ENCODE measurements at places on chromosomes 4 and X.

GRCh38 chr4:101795704-101796103 lies 5.2 kb downstream of the BANK1 start:
- peaks cover 5% of the 10 kb centered on the region for H3K36me3 ChIP-seq
- no peak overlapping the region for H3K4me3 ChIP-seq
- H3K27me3 ChIP-seq = no peaks in the 10 kb centered on the region
- H3K27ac ChIP-seq = no peak overlapping the region

DNA sequence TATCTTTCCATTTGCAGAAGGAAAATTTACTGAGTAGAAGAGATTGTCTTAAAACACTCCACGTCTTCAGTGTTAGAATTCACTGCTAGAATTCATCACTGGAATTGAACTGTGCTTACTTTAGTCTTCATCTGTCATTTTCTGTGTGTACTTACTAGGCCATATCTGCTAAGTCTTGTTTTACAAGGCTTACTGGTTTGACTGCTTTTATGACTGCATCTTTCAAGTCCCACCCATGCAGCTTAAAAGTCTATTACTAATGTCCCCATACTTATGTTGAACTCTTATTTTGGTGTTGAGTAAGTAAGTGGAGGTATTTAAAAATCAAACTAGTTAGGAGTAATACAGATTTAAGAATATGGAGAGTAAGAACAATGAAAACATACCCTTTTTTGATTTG lies 14.6 kb downstream of the CLCN3 start:
- no peak for DNase-seq
- H3K4me3 ChIP-seq = no peak overlapping the region
- H3K36me3 ChIP-seq = peaks cover 12% of the 10 kb centered on the region
- H3K4me1 ChIP-seq = peaks cover 4% of the 10 kb centered on the region
- no peaks in the 10 kb centered on the region for H3K27me3 ChIP-seq
- no peak overlapping the region for H3K27ac ChIP-seq

DNA sequence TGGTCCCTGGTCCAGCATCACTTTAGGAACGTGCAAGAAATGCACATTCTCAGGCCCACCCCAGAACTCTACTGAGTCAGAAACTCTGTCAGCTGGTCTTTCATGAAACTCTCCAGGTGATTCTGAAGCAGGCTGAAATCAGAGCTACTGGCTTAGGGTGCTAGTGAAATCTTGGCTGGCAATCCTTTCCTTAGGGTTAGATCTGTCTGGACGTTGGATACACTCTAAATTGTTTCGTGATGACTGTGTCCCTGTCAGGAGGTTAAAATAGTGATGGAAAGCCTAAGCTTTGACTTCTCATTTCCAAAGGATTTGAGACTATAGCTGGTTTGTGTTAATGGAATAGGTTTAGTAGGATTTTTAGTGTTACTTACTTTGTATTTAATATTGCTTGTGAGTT lies 99.1 kb downstream of the ARHGAP10 start:
- DNase-seq = no peak
- H3K27me3 ChIP-seq = no peaks in the 10 kb centered on the region
- no peak overlapping the region for H3K4me3 ChIP-seq
- peaks cover 96% of the 10 kb centered on the region for H3K4me1 ChIP-seq
- peaks cover 28% of the 10 kb centered on the region for H3K36me3 ChIP-seq
- peak overlapping the region; percentile 98 for H3K27ac ChIP-seq

- no peak overlapping the region for H3K27ac ChIP-seq
- no peak for DNase-seq
- peaks cover 22% of the 10 kb centered on the region for H3K27me3 ChIP-seq
- H3K4me1 ChIP-seq = peaks cover 12% of the 10 kb centered on the region
- H3K4me3 ChIP-seq = no peak overlapping the region
Observed at GRCh38 chr4:177246641-177247584, 62.8 kb upstream of the NEIL3 start.

GRCh38 chr4:168538632-168539031 lies 41.8 kb downstream of the PALLD start:
- H3K4me1 ChIP-seq = peaks cover 39% of the 10 kb centered on the region
- no peaks in the 10 kb centered on the region for H3K36me3 ChIP-seq
- H3K4me3 ChIP-seq = no peak overlapping the region
- no peak overlapping the region for H3K27ac ChIP-seq

Measured in chondrocyte (in vitro differentiated cells).